ENCODE measurements at places on chromosomes 6 and 20.

- DNase-seq = no peak
Measured at GRCh38 chr20:17542993-17543412, 11.8 kb upstream of the BFSP1 start.

- no peak for DNase-seq
Measured at GRCh38 chr6:41021832-41022231, 17.2 kb downstream of the UNC5CL start.

GRCh38 chr6:133241086-133241900 is at the start of gene EYA4:
EYA4 (plus strand) TSS chr6:133241357; CDS start chr6:133274781, 33,424 bp downstream.
- DNase-seq = no peak

DNA sequence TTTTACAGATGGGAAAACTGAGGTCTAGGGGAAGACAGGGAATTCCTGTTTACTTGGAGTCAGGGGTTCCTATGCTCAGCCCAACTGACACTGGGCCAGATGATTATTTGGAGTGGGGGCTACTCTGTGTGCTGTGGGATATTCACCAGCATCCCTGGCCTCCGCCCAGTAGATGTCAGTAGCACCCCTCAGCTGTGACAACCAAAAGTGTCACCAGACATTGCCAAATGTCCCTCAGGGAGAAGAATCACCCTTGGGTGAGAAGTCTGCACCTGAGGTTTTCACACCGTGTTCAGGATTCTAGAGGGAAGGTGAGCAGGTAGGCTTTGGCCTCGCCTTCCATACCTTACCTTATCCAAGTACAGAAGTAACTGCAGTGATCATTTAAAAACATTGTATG is 27.6 kb downstream of the CDH26 start:
- DNase-seq = no peak

DNA sequence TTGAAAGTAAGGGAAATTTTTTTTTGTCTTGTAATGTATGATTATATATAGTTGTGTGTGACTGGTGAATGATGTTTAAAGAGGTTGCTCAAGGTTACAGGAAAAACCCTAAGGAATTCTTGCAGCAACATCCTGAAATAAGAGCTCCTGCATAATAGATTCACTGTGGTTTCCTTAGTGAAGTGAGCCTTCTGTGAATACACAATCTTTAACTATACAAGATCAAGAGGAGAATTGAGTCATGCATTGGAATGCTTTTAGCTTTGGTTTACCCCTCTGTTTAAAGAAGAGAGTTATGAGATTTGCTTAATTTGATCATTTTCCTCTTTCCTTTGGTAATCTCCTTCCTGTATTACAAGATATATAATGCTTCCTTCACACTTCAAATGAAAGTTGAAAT is 141.6 kb upstream of the EYA4 start:
- no peak for DNase-seq

- DNase-seq = no peak
Measured at GRCh38 chr20:44725837-44726236, 10.7 kb downstream of the CCN5 start.

DNA sequence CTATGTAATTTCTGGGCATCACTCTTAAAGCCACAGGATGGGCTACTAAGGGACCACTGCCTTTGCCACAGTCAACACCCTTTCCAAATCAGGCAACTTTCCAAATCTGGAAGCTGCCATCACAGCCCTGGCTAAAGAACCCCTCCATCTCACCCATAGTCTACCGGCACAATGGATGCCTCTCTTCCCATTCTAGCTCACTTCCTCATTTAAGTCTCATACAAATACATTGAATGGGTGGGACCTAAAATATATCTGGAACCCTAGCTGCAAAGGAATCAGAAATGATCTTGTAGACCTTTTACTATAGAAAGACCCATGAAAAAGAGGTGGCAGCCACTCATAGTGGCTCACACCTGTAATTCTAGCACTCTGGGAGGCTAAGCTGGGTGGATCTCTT is 3.3 kb upstream of the TREML4 start:
- DNase-seq = no peak

GRCh38 chr20:32655903-32656512 is 17.7 kb downstream of the C20orf203 start:
- DNase-seq = no peak

GRCh38 chr6:99338188-99338587 is 11.3 kb downstream of the FAXC start:
- DNase-seq = no peak

DNA sequence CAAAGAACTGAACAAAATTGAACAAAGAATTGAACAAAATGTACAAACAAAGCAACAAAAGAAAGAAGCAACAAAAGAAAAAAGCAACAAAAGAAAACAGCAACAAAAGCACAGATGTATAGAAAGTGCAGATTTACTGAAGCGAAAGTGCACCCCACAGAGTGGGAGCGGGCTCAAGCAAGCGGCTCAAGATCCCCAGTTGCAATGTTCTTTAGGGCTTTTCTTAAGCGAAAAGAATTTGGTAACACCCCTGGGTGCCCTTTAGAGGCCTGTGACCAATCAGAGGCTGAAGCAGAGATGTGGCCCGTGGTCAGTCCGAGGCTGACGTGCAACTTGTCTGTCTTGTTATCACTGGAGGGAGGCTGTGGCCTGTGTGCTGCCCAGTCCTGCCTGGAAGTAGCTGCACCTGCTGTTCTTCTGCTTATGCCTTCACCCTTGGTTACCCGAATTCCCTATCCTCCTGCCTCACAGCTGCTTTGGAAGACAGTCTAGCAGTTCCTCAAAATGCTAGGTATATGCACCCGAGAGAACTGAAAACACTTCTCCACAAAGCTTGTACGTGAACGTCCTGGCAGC is 13.2 kb upstream of the KIF25 start:
- DNase-seq = no peak

- no peak for DNase-seq
Measured at GRCh38 chr6:32393665-32394420, 13.1 kb downstream of the BTNL2 start.

DNA sequence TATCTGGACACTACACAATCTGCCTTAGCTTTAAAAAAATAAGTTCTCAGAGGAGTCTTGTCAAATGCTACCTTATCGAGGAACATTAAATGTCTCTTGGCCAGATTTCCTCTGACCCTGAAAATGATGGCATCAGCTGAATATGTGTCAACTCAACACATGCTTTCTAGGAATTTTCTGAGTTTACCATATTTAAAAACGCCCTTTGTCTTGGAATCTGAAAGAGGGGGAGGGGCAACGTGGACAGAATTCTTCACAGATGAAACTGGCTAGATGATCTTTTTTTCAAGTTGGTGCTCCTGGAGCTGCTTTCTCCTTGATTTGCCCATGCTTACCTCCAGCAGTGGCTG is 5.1 kb downstream of the SOX4 start:
- no peak for DNase-seq

- no peak for DNase-seq
Measured at GRCh38 chr6:85971238-85971637, 328.6 kb upstream of the SYNCRIP start.

DNA sequence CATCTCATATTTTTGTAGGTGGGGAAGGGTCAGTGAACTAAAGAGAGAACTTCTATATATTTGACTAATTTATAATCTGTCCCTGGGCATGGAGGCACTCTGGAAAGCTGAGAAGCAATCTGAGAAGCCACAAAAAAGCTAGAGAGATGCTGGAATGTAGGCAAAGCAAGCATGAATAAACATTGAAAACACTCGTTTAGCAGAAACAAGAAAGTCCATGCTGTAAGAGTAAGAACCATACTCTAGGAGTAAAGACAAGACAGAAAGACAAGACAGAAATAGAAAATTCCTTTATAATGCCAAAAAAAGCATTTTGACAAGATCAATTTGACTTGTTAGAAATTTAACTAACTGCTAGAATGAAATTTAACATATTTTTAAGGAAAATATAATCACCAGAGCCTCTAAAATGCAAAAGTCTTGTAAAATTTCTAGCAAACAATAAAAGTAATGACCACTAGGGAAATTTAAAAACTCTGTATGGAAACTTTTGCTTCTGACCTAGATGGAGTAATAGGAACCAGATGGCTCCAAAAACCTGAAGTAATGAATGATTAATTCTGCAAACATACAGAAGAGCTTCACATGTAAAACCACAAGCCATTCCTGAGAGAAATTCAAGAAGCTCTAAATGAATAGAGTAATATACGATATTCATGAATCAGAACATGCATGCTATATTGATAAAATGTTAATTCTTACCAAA is 625.7 kb upstream of the PTCHD4 start:
- no peak for DNase-seq

DNA sequence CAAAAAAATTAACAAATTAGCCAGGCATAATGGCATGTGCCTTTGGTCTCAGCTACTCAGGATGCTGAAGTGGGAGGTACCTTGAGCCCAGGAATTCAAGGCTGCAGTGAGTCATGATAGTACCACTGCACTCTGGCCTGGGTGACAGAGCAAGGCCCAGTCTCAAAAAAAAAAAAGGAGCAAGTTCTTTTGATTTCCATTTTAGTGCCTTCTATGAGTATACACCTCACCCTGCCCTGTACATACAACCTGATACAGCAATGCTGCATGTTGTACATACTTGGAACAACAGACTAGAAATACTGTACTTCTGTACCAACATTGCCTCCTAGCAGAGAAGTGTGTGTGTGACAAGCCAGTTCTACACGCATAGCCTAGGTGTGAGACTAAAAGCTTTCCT is 97.3 kb upstream of the CARMIL1 start:
- DNase-seq = no peak

GRCh38 chr6:167485186-167485978 is 160.5 kb downstream of the TTLL2 start:
- no peak for DNase-seq

DNA sequence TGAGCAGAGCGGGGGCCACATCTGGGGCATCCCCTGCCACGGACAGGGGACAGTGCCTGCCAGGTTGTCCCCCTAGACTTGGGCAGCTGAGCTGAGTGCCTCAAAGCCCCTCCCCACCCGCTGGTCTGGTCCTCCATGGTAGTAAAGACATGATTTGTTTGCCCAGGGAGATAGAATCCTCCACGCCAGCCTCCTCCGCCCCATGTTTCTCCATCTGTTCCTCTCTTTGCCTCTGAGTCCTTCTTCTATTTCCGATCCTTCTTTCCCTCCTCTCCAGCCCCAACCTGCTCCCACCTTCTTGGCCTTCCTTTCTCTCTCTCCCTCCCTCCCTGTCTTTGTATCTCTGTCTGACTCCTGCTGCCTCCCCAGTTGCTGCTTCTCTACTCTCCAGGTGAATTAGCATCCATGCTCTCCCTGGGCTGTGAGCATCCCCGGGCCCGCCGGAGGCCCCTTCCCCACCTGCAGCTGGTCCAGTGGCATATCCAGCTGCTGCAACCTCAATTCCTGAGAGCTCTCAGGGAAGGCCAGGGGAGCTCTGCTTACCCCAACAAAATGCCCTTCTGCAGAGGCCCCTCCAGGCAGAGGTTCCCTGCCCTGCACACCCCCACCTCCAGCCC is 45.8 kb downstream of the CPNE5 start:
- no peak for DNase-seq

- DNase-seq = no peak
Measured at GRCh38 chr6:169095153-169095552, 158.5 kb downstream of the THBS2 start.

DNA sequence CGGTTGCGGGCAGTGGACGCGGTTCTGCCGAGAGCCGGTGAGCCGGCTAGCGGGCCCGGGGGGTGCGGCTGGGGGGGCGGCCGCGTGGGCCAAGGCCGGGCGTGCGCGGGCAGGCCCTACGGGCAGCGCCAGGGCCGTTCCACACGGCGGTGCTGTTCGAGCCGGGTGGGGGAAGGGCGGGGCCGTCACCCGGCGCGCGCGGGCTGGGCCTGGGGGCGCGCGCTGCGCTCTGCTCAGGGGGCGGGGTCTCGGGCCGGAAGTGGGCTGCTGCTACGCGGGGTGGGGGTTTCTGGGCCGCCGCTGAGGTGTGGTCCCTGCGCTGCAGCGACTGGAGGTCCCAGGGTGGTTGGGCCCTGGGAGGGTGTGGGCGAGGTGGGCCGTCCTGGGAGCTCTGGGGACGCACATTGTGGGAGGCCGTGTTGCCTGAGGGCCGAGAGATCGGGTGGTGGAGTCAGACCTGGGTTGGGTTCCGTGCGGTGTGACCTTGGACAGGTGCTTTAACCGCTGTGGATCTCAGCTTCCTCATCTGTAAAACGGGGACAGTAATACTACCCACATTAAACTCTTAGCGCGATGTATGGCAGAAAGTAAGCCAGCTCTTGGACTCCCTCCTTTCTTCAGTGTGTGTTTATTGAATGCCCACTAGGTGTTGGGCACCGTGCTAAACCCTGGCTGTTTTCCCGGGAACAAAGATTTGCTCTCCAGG is 391 bp downstream of the MAPRE1 start:
- DNase-seq = peak; percentile 82

GRCh38 chr6:27651371-27651732 is 178.4 kb upstream of the ZNF184 start:
- no peak for DNase-seq

DNA sequence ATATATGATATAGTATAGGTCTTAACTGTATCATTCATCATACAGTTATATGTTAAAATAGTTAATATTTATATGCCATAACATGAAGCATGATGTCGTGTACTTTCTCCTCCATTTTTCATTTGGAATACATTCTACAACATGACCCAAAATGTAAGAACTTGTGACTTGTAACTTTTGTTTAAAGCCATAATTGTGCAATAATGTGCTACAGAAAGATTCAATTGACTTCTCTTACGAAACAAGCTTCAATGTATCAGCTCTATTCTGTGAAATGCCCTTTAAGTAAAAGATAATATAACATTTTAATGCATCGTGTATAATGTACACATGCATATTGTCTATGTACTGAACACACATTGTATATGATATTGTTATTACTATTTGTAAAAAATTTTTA is 76.7 kb upstream of the FABP7 start:
- DNase-seq = no peak

DNA sequence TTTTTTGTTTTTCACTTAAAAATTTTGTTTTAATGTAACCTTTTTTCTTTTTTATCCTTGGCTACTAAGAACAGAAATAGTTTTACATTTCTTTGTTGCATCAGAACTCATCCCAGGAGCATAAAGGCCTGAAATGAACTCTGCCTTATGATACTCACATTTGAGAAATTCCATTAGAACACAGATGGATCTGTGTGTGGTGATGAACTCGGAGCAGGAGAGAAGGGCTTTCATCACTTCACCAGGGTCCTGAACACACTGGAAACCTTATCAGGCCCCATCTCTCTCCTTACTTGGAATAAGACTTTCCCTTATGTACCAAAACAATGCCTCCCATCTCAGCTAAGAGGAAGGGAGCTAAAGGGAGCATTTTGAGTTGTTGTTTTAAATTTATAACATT is 139.4 kb downstream of the PHF3 start:
- DNase-seq = no peak

All from stimulated activated CD8-positive, alpha-beta memory T cell treated with anti-CD3 and anti-CD28 coated beads, Interleukin-2, amount 100 ng/mL, for 1 hour (primary cell).